ENCODE measurements at places on chromosomes 2 and 18.

DNA sequence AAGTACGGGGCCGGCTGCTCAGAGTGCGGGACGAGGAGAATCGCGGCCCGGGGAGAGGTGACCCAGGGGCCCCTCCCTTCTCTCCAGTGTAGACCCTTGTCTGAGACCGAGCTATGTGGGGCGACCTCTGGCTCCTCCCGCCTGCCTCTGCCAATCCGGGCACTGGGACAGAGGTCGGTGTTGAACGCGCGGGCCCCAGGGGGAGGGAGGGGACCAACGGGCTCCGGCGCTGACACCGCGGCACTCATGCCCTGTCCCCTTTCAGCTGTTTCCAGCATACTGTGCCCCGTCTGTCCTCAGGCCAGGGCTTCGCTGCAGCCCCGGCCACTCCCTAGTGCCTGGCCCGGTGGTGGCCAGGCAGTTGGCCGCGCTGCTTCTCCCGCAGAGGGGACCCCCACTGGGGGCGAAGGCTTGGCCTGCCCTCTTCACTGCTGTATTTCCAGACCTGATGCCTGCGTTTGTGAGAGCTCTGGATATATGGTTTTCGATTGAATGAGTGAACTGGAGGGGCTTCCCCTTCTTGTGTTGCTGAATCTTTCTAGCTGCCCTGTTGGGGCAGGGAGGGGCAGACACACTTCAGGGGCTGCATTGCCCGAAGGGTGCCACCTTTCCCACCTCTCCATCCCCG is 809 bp downstream of the DBI start:
- peak; percentile 76 for DNase-seq

GRCh38 chr2:25362434-25363145 is 20.9 kb upstream of the DNMT3A start:
- no peak for DNase-seq

GRCh38 chr2:204849892-204850291 is 304.6 kb downstream of the PARD3B start:
- DNase-seq, result no peak

DNA sequence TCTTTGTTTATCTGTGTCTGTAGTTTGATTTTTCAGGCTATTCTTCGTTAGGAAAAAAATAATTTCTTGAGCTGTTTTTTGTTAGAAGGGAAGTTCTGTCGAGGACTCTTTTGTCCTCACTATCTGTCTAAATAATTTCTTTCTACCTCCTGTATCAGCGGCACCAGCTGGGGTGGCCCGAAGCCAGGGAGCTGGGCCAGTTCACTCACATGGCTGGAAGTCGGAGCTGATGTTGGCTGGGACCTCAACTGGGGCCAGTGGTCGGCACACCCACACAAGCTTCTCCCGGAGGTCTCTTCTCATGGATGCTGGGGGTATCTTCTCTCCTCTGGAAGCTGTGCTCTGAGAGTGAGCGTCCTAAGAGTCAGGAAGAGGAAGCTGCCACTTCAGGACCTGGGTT is 8.0 kb upstream of the PDIA6 start:
- DNase-seq, result no peak

- DNase-seq, result no peak
Observed at GRCh38 chr18:25248755-25249154, 103.2 kb downstream of the ZNF521 start.

GRCh38 chr18:49360582-49360981 is 99.9 kb downstream of the DYM start:
- DNase-seq, result peak; percentile 24

GRCh38 chr18:9787712-9788111 is 79.6 kb downstream of the RAB31 start:
- no peak for DNase-seq

GRCh38 chr18:45008694-45009413 is 328.2 kb downstream of the SETBP1 start:
- no peak for DNase-seq

GRCh38 chr2:88857951-88858411 is 166.5 kb downstream of the RPIA start:
- peak; percentile 66 for DNase-seq

- no peak for DNase-seq
Observed at GRCh38 chr2:142673836-142674235, 203.6 kb upstream of the KYNU start.

GRCh38 chr2:176398243-176399073 is 129.2 kb downstream of the MTX2 start:
- no peak for DNase-seq

DNA sequence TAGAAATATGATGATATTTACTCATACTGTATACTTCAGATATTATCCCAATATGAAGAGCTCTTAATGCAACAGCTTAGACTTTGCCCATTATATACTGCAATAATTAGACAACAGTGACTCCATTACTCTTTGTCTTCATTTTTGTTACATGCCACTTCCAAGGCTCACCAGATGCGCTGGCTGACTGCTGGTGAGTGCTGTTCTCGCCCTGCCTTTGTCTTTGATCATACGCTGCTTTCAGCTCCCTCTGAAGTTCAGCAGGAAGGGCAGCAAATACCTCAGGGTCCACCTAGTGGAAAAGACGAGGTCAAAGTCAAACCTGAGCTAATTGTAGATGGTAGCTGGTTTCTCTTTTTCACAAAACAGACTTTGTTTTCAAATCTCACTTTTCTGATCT is 66.3 kb downstream of the EIF5B start:
- peak; percentile 82 for DNase-seq

- no peak for DNase-seq
Observed at GRCh38 chr2:49000695-49001094, 153.6 kb downstream of the FSHR start.

GRCh38 chr2:232600053-232600773 is 33.2 kb upstream of the EFHD1 start:
- DNase-seq, result peak; percentile 31

DNA sequence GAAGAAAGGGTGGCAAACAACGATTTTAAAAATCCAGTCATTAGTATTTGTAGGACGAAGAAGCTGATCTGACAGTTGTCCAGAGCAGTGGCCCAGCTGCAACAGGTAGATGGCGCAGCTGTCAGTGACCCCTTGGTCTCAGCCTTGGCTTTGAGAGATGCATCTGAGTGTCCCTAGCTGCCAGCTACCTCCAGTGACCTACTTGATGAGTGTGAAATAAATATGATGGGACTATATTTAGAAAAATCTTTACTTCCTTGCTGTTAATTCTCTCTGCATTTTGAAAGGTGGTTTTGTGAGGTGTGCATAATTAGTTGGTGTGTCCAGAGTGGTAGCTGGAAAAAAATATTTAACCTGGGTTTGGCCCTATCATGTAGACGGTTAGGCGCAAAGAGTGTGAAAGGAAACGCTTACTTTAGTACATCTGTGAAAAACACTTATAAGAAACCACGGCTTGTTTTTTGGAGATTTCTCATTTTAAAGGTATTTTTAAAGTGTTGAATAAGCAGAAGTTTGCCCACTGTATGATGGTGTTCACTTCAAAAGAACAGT is 963 bp downstream of the INPP1 start:
- peak; percentile 78 for DNase-seq
